ENCODE measurements at places on chromosomes 16 and 17.

DNA sequence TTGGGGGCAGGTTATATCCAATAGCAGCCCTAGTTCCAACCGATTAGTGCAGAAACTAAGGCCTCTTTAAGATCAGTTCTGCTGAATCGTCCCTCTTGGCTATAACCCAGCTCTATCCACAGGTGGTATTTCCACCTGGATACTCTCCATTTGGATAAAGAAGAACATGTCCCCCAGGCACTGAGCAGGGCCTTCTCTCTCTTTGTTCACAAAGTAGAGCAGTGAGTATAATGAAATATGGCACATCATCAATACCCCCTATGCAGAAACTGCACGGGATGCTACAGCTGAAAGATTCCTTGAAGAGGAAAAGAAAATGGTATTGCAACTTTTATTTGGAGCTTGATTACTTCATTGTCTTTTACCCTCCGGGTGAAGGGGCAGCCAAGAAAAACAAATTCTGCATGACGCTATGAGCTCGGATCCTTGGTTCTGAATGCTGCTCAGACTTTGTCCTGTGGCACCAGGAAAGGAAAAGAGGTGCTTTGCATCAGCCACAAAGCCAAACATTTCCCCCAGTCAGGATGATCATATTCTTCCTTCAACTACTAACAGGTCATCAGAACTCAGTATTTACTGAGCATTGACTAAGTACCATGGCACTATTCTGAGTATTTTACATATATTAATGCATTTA is 399.7 kb downstream of the NPIPA8 start:
- no peak for DNase-seq

DNA sequence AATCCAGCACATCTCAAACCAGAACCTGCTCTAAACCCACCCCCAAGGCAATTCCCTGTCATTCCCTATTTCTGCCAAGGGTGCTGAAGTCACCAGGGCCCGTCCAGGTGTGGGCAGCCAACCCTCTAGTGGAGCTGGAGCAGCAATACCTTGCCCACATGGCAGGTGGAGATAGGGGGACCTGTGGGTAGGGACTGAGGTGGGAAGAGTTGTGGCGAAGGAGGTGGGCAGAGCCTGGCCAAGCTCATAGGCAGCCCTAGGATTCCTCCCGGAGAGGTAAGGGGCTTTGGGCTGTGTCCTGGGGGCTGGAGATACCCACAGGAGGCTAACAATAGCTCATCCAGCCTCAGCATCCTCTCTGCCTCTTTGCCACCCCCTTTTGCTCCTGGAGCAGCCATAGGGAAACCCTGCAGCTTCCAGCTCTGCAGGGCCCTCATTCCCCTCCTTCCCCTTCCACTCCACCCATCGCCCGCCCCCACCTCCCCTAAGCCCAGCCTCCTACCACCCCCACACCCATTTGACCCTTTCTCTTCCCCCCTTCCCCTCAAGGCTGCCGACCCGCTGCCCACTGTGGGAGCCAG is 30.4 kb upstream of the CRHR1 start:
- no peak for DNase-seq

DNA sequence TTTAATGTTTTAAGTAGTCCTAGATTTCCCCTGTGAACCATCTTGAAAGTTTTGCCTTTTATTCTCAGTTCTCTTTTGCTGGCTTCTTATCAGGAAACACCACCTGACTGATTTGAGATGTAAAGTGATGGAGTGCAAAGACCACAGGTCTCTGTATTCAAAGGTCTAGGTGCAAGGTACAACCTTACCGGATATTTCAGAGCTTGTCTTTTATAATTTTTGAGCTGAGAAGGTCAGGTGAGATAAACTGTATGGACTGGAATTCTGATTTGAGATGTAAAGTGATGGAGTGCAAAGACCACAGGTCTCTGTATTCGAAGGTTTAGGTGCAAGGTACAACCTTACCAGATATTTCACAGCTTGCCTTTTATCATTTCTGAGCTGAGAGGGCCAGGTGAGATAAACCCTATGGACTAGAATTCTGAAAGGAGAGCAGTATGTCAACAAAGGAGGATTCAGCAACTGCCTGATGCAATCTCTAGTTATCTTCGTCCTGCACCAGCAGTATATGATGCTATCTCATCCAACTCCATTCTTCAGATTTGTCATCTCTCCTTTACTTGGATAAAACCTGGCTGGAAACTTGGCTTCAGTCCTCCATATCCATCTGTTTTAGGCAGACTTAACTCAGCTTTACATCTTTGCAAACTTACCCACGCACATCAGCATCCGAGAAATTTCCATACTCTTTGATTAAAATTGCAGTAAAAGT is 64.3 kb downstream of the CENPV start:
- no peak for DNase-seq

GRCh38 chr17:39246274-39246673 is 20.5 kb upstream of the STAC2 start:
- no peak for DNase-seq

- DNase-seq = no peak
These were observed 3.3 kb upstream of the ZFHX3 start for GRCh38 chr16:73051226-73051625.

DNA sequence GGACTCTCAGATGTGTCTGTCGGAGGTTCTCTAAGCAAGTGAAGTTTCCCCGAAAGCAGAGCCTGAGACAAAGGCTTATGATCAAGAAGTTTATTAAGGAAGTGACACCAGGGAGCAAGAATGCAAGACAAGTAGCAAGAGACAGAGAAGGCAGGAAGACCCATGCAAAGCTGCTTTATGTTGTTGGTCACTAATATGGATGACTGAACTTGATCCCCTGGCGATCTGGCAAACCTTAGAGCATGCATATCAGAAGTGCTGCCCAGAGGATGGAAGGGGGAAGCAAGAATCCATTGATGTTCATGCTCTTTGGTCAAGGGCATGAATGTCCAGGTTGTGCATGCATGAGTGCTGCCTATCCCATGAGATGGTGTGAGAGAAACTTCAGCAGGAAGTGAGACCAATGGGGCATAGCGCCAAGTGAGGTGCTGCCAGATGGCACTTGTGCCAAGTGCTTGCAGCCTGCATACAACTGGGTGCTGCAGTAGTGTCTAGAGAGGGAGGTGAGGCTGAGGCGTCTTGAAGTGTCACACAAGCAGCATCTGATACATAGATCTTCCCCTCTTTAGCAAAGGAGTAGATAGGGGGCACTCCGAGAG is 176.5 kb downstream of the SALL1 start:
- no peak for DNase-seq

DNA sequence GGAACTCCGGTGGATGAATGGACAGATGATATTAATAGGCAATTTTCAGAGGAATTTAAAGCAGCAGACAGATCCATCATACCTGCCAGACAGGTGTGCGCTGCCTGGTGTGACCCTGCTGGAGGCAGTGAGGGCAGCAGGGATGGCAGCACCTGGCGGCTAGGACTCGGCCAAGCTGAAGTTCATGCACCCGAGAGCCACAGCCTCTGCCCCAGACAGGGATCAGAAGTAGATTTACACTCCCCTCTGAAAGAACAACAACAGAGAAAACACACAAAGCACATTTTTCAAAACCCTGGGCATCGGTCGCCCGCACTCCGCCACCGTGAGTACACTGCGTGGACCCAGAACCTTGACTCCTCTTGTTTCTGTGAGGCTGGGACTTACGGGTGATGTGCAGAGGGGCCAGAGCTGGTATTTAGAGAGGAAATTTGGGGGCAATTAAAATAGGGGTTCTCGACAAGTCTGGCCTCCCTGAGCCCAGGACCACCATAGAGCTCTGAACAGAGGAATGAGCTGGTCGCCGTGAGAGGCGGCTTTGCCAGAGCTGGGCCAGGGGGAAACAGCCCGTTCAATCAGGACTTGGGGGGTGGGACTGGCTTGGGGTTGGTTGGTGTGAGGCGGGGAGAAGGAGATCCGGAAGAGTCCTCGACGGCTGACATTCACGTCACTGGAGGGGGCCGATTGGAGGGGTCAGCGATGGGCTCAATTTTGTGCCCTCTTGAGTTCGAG is 101.0 kb downstream of the METRNL start:
- DNase-seq = no peak

All from heart right ventricle (tissue), 16 donors.